ENCODE measurements at places on chromosomes 16 and 17.
A peak's percentile ranks its signal among the peaks of the same experiment; 100 is the strongest.

DNA sequence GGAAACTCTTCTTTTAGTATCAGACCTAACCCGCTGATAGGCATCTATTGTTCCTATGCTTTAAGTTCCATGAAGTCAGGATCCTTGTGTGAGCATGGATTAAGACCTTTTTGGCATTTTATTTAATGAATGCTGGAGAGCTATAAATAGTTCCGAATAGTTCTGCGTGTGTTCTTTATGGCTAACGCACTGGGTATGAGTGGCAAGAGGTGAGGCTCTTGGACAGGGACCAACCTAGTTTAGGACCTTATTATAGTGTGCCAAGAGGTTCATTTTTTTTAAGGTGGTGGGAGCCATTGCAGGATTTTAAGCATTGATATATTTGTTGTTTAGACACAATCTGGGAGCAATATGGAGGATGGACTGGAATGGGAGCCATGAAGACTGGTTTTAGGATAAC lies 71.8 kb downstream of the KPNA2 start:
- no peak for DNase-seq

DNA sequence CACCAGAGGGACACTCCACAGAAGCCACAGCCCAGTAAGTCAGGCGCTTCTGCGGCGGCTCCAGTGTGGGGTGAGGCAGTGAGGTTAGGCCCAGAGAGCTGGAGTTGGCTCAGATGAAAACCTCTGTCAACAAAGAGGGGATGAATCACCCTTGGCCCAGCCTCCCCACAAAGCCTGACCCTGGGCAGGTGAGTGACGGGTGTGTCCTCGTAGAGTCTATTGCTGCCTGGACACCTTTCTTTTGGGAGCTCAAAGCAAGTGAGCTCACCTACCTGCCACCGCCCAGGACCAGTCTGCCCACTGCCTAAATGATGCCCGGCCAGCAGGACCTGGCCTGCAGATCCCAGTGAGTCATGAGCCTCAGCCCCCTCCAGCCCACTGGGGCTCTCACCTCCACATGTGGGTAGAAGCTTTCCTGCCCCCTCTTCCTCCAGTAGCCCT lies 24.9 kb upstream of the DBNDD1 start:
- DNase-seq = no peak

DNA sequence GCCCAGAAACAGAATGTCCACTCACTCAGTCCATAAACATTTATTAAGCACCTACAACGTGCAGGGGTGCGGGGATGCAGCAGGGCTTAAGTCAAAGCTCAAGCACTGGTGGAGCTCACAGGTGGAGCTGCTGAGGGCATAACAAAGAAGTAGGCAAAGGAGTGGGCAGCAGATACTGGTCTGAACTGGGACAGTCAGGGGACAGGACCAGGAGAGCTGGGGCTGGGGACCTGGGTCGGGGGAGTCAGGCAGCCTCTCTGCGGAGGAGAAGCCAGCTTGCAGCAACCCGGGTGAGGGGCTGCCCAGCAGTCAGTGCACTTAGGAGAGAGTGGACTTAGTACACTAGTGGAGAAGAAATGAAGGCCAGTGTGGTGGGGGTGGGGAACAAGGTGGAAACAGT lies 10.0 kb upstream of the TNFRSF13B start:
- no peak for DNase-seq

- peak; percentile 67 for DNase-seq
These were observed 232.0 kb downstream of the ENGASE start for GRCh38 chr17:79306424-79307318.

DNA sequence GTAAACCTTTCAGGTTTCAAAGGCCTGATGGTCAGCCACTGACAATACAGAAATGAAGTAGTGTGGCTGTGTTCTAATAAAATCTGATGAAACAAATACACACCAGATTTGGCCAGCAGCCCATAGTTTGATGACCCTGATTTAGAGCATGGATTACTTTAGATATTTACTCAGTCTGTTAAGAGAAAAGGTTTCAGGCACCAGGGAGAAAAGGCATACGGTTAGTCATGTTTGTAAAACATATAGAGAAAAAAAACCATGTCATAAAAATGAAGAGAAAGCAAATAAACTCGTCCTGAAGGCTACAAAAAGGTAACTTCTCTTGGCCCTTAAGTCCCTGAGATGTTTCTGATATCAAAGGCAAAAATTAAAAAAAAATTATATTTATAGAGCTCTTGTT lies 112.1 kb downstream of the ADAMTS18 start:
- no peak for DNase-seq

- DNase-seq = no peak
These were observed 116.5 kb upstream of the AXIN2 start for GRCh38 chr17:65677932-65678331.

- peak; percentile 21 for DNase-seq
These were observed 13.7 kb upstream of the AKAP10 start for GRCh38 chr17:19991252-19991885.

DNA sequence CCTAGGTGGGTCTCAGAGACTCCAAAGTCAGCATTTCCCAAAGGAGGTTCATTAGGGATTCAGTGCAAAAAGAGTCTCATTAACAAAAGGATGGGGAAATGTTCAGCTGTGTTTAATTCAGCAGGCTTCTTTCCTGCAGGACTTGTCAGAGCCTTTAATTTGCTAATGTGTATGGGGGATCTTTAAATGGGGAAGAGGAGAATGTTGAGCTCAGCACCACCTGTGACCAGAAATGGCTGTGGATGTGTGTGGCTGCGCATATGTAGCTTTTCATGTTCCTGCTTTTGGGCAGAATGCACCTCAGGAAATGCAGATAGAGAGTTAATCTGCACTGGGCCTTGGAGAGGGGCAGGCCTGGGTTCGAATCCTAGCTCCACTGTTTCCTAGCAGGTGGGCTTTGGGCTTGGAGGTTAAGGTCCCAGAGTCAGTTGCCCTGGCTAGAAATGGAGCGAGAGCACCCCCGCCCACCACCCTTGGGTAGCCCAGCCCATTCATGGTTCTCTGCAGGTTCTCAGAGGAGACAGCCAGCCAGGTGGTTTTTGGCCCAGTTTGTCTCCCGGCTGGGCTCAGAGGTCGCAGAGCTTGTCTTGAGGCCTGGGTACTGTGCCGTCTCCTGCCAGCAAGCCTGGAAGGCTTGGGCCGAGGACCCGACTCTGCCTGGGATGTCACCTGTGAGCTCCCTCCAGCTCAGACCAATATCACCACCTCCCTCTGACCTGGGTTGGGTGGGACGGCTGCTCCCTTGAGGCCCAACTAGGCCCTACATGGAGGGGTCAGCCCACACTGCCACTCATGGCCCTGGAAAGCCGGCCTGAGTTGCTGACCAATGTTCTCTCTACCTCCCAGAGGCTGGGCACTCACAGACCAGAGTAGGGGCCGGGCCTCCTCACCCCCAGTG lies 9.3 kb downstream of the ADCY7 start:
- no peak for DNase-seq

GRCh38 chr16:13005721-13006247 lies 104.4 kb downstream of the SHISA9 start:
- no peak for DNase-seq

- DNase-seq = no peak
These were observed 10.9 kb upstream of the ZNF23 start for GRCh38 chr16:71472931-71473330.

DNA sequence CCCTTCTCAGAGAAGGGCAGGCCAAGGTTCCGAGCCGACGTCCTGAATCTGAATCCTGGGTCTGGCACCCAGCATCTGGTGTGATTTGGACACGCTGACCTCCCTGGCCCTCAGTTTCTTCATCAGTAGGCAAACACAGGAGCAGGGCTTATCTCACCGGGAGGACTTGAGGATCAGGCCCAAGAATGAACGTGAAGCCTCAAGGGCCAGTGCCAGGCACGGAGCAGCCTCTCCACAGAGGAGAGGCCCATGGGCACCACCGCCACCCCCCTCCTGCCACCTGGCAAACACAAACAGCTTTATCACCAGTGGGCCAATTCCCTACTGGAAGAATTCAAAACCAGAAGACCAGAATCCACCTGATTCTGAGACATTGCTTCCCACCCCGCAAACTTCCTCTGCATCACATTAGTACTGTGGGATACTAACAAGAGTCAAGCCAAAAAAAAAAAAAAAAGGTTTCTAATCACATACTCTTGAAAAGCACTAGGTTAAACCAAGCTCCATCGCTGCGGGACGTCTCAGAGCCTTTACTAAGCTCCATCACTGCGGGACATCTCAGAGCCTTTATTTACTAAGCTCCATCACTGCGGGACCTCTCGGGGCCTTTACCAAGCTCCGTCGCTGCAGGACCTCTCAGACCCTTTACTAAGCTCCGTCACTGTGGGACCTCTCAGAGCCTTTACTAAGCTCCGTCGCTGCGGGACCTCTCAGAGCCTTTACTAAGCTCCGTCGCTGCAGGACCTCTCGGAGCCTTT lies 68.0 kb upstream of the DOC2B start:
- no peak for DNase-seq

- DNase-seq = no peak
These were observed 192.2 kb downstream of the WWOX start for GRCh38 chr16:78291604-78292003.

DNA sequence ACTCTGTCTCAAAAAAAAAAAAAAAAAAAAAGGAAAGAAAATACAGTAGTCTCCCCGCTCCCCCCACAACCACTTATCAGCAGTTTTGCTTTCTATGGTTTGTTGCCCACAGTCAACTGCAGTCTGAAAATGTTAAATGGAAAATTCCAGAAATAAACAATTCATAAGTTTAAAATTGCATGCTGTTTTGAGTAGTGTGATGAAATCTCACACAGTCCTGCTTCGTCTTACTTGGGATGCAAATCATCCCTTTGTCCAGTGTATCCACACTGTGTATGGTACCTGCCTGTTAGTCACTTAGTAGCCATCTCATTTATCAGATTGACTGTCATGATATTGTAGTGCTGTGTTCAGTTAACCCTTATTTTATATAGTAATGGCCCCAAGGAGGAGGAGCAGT lies 41.5 kb downstream of the NF1 start:
- no peak for DNase-seq

DNA sequence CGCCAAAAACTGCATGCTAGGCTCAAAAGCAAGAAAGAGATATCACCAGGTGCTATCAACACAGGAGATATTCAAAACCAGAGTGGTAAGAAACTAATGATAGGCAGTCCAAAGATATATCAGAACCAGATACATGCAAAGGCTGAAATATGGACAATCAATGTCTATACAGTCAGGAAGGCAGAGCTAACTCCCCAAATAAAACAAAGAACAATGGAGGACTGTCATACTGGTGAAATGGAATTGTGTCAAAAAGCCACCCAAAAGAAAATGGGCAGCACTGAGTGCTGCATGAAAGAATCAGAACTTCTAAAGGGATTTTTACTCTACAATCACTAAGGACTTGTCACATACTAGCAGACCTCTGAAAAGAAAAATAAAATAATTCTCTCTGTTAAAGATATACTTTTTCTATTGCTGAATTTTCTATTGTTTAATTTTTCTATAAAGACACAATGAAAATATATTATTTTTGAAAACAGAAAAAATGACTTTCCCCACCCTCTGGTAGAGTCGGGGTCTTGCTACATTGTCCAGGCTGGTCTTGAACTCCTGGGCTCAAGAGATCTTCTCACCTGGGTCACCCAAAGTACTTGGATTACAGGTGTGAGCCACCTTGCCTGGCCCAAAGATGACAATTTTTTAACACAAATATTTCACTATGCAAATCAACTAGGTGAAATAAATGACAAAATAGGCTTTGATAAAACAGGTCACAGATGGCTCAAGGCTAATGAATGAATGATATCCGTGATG lies 98.2 kb downstream of the USP32 start:
- no peak for DNase-seq

DNA sequence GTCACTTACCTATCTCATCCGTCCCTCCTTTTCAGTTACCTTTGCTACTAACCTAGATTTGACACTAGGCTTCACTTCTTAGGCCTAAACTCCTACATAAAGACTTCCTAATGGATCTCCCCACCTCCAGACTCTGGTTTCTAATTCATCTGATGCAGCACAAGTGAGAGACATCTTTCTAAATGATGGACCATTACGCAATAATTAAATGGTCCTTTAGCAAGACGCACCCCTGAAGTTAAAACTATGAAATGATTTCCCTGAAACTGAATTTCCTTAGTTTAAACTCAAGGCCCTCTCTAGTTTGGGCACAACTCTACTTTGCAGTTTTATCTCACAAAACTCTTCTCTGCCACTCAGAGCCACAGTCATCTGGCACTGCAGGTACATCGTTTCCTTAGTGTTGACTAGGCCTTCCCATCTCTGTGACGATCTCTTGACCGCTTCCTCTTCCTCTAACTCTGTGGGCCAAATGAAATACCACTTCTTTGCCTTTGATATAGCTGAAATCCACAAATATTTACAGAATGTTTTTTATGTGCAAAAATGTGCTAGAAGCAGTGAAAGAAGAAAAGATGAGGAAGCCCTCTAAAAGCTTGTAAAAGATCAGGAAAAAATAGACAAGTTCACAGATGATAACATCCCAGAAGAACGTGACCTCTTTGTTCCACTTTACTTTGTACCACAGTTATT lies 3.3 kb downstream of the SYNRG start:
- DNase-seq = no peak

- no peak for DNase-seq
These were observed 20.5 kb upstream of the KLHL11 start for GRCh38 chr17:41885733-41886132.

GRCh38 chr16:89209522-89210044 lies 7.9 kb upstream of the ZNF778 start:
- DNase-seq = no peak

DNA sequence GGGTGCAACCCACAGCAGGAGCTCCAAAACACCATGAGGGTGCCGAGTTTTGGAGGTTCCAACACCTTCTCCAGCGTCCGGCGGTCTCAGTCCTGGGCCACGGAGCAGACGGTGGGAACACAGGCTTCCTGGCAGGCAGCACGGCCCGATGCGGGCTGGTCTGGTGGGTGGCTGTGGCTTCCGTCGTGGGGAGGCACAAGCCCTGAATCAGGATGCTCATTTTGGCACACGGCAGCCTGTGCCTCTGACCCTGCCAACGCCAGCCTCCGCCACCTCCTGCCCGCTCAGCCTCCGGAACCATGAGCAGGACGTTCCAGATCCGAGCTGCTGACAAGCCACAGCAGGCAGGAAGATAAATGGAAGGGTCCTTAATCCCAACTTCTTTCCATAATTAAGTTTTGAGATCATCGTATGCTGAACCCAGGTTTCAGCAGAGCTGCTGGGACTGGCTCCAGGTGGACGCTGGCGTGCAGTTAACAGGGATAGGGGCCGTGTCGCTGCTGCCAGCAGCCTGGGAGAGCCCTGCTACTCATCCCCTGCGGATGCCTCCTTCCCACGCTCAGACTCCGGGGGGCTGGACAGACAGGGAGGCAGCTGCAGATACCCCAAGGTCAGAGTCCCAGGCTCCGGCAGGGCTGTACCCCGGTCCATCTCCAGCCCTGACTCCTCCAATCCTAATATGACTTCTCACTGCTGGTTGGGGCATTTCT lies 136.6 kb downstream of the ENGASE start:
- no peak for DNase-seq

- DNase-seq = no peak
These were observed 48.5 kb upstream of the RBFOX3 start for GRCh38 chr17:79659376-79659775.

All from NCI-H2171 treated with DMSO at 0.1 percent for 48 hours (cell line).